ENCODE measurements at places on chromosomes 2 and 18.

DNA sequence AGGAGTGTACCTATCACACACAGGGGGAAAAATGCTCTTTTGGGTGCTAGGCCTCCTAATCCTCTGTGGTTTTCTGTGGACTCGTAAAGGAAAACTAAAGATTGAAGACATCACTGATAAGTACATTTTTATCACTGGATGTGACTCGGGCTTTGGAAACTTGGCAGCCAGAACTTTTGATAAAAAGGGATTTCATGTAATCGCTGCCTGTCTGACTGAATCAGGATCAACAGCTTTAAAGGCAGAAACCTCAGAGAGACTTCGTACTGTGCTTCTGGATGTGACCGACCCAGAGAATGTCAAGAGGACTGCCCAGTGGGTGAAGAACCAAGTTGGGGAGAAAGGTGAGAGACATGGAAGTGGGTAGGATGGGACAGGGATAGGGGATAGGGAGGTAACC lies 12.2 kb downstream of the DHRS9 start:
- no peak for DNase-seq

GRCh38 chr2:239425631-239426030 lies 24.8 kb upstream of the HDAC4 start:
- no peak for DNase-seq

- no peak for DNase-seq
These were observed 67.4 kb upstream of the HPCAL1 start for GRCh38 chr2:10235099-10235908.

DNA sequence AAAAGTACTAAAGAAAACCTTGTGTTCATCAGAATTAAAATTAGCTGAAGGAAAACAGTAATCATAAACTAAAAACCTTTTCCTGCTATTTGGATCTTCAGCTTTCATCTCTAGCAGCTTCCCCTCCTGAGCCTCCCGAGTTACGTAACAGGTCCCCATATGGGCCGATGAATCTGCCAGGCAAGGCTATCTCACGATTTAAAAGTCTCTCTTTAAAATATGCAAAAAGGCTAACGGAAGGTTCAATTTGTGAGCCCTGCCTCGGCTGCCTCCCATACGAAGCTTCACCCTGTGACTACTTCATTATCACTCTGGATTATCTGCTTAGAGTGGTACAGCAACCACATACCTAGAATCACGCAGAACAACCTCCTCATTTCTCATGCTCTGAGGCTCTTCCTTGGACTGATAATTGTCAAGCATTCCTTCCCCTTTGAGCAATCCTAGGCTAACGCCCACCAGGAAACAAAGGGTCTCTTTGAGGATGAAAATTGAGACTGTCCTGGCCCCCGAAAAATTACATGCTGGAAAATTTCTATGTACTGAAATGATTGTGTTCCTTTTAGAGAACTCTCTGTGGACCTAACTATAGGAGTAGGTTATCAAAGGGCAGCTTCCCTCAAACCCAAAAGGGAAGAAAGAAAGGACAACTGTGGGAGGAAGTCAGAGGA lies 147.4 kb downstream of the ZEB2 start:
- DNase-seq = no peak

GRCh38 chr18:78640246-78640995 lies 339.2 kb upstream of the SALL3 start:
- DNase-seq = no peak

DNA sequence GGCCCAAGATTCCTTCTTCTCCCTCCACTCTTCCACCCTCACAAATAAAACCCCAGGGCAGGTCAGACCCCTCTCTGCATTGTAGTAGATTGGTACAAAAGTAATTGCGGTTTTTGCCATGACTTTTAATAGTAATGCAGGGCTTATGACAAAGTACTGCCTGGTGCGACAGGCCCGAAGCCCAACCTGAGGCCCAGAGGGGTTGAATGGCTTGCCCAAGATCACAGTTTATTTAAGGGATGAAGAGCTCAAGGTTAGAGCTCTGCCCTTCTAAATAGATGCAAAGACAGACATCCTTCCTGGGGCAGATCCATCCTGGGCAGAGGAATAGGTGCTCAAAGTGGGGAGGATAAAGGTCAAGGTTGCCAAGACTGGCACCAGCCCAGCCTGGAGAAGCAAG lies 899 bp upstream of the PSTPIP2 start:
- DNase-seq = no peak

DNA sequence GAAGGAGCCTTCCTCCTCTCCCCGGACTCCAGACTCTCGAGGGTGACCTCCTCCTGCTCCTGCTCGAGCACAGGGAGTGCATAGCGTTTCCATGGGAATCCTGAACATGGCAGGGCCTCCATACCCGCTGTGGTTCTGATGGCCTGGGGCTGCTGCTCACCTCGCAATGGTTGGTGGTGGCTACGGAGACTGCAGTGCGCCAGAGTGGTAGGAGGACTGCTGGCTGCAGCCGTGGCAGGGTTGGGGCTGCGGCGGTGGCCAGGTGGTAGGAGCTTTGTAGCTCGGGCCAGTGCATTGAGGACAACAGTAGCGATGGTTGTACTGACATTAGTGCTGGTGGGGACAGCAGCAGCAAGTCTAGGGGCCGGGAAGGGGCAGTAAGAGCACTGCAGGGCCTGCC lies 32.0 kb upstream of the ANKRD62 start:
- no peak for DNase-seq

GRCh38 chr2:59761966-59762365 lies 791.5 kb downstream of the BCL11A start:
- no peak for DNase-seq

GRCh38 chr2:200329798-200330197 lies 23.3 kb downstream of the SPATS2L start:
- DNase-seq = no peak

GRCh38 chr2:207533461-207534008 lies 3.8 kb downstream of the CREB1 start:
- no peak for DNase-seq

Data from stimulated activated CD4-positive, alpha-beta T cell treated with anti-CD3 and anti-CD28 coated beads, Interleukin-15, amount 100 ng/mL, for 48 hours (primary cell).